Posterior cingulate gyrus (tissue), 11 donors: ENCODE measurements at places on chromosomes 12 and 14.

DNA sequence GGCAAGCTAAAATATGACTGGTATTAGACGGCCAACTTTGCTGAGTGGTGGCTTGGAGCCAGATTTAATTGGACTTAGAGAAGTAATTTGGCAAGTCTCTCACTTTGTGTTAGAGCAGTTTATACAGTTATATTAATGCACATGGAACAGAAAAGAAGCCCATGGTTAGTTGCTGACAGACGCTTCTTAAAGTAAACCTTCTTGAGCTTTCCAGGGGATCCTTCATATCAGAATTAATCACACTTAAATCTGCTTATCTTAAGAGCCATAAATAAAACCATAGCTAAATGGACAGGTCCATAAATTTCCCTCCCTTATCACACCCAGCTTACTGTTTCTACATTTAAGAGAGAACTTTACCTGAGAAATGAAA, 9.6 kb downstream of the GSG1 start:
- no peak for DNase-seq

DNA sequence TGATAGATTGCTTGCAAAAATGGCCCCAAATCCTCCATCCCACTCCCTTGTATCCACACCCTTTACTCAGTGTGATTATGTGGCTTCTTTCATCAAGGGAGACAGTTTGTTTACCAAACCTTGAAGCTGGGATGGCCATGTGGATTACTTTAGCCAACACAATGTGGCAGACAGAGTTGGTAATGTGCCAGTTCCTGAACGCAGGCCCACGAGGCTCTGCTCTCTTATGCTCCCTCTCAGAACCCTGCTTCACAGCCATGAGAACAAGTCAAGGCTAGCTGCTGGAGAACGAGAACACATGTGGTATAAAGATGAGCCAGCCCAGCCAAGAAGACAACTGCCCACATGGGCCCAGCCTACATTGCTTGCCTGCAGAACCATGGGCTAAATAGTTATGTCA, 162.3 kb downstream of the NDUFA12 start:
- no peak for DNase-seq

DNA sequence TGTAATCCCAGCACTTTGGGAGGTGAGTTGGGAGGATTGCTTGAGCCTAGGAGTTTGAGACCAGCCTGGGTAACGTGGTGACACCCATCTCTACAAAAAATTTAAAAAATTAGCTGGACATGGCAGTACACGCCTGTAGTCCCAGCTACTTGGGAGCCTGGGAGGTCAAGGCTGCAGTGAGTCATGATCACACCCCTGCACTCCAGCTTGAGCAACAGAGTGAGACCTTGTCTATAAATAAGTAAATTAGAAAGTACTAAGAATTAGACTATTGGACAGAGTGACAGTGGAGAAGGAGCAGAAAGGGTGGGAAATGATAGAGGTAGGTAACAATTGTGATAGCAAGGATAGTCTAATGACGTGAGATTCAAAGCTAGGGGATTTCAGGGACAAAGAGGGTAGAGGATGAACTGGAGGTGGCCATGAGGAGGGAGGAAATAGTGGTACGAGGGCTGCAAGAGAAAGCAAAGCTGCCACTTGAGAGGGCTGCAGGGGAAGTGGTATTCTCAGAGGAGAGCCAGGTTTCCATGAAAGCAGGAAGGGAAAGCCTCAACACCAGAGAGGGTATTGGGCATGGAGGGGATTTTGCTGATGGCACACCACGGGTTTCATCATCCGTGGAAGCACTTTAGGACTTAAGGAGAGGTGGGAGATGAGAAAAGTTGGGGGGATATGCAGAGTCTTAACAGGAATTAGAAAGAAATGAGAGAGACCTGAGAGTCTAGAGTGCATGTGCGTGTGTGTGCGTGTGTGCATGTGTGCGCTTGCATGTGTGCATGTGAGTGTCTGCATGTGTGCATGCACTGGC, 85.6 kb downstream of the SYNE2 start:
- no peak for DNase-seq

GRCh38 chr12:124639122-124639806, 71.9 kb upstream of the NCOR2 start:
- no peak for DNase-seq

GRCh38 chr14:104395941-104396681, 183.5 kb upstream of the C14orf180 start:
- no peak for DNase-seq

DNA sequence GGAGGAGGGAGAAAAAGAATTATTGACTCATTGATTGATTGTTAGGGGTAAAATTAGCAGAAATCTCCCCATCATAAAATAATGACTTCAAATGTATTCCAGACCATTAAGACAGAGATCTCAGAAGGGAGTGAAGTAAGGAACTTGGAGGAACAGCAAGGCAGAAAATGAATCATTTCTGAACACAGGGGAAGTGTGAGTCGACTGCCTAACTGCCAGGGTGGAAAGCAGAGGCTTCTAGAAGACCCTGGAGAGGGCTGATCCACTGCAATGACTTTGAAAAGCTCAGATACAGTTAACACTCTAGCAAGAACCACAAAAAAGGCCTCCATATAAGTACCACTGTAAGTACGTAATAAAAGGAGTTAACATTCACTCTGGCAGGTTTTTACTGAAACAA, 9.7 kb downstream of the GLTP start:
- no peak for DNase-seq

- DNase-seq, result no peak
Measured at GRCh38 chr14:33348510-33348909, 409.8 kb downstream of the NPAS3 start.
